ENCODE measurements at places on chromosomes 3 and 15.

GRCh38 chr3:73389928-73390327 is 234.8 kb downstream of the PDZRN3 start:
- DNase-seq, result no peak

- DNase-seq, result no peak
These were observed 116.7 kb upstream of the LPP start for GRCh38 chr3:188037195-188037718.

GRCh38 chr3:27653803-27654558 is 68.1 kb downstream of the EOMES start:
- DNase-seq, result no peak

- no peak for DNase-seq
These were observed 756.6 kb upstream of the ARPP21 start for GRCh38 chr3:34882764-34883163.
